ENCODE measurements at places on chromosomes 6 and 20.
A peak's percentile ranks its signal among the peaks of the same experiment; 100 is the strongest.

GRCh38 chr20:3209946-3210317 is 634 bp downstream of the ITPA start:
- DNase-seq = no peak

- no peak for DNase-seq
Observed at GRCh38 chr6:106461084-106461483, 100.6 kb downstream of the CRYBG1 start.

DNA sequence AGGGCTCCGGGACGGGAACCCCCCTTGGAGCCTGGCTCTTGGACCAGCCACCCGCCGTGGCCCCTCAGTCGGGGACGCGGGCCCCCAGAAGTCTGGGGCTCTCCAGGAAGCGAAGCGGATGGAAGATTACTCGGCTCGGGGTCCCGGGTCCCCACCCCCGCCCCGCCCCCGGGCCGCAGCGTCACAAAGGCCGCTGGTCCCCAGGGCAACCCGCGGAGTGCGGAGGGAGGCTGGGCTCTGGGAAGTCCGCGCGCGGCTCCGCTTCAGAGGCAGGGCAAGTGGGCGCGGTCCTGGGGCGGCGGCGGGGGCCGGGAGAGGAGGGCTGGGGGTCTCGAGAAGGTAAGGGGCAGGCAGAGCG is at the start of gene FNDC11:
TSS of gene FNDC11 (plus strand) at position 227 of the 358 bp plus-strand sequence. CDS start 1,505 bp downstream, outside the sequence.
- DNase-seq = no peak

DNA sequence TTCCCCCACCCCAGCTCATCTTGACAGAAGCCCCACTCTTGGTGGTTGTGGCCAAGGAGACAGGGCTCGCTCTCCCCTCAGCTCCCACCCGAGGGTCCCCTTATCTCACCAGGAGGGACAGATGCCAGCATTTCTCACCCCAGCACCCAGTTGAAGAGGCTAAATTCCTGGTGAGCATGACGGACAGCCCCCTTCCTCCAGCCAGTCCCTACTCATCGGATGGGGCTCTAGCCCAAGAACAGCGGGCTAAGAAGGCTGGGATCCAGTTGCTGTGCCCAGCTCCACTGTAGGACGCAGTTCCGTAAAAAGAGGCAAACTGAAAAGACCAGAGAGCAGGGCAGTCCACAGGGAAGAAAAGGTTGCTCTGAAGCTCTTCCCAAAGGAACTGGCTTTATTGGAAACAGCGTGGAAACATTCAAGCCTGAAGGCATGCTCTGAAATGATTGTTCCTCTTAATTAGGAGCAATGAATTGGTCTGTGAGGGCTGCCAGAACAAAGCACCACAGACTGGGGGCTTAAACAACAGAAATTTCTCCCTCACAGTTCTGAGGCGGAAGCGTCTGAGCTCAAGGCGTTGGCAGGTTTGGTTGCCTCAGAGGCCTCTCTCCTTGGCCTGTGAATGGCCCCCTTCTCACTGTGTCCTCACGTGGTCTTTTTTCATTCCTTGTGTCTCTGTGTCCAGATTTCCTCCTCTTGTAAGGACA is 17.9 kb upstream of the KIF25 start:
- no peak for DNase-seq

DNA sequence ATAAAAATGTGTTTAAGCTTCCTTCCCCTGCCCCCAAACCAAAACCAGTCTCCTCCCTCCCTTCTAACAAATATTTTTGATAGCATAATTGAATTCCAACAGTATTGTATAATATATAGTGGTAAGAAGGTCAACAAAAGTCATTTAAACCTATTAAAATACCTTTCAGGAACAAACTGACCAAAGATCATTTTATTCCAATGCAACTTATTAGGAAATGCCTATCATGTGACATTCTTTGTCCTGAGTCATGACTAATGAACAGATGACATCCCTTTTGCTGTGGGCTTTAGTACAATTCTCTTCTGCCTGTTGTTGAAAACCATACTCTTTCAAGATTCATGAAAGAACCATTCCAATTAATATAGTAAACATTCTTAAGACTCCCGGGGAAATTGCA is 51.5 kb upstream of the TRAF3IP2 start:
- no peak for DNase-seq

- no peak for DNase-seq
Observed at GRCh38 chr6:132812756-132813172, 1.6 kb upstream of the RPS12 start.

DNA sequence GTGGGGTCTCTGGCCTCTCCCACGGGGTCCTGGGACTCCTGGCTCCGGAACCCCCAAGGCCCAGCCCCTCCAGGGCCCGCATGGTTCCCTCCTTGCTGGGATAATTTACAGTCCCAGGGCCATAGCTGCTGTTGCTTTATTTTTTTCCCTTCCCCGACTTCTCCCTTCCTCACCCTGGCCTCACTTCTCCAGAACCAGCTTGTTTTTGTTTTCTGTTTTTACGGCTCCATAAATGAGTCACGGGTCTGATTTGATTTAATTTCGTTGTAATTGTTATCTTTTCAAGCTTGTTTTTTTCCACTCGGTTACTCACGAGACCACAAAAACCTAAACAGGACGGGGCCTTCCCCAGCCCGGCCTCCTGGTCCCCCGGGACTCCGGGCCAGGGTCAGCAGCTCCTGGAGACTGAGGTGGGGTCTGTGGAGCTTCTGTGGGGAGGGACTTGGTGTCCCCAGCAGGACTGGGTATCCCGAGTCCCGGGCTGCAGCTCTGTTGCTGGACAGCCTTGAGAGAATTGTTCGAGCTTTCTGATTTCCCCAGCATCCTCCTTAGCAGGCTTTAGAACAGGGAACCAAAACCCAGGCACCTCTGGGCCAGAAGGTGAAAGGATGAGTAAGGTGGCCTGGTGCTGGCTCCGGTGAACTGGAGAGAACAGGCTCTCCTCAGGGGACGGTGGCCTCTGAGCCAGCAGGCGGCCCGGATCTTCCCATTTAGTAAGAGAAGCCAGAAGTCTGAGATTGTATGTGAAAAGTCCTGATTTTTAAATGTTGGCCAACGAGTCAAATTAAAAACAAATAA is 94.9 kb downstream of the CEBPB start:
- no peak for DNase-seq

DNA sequence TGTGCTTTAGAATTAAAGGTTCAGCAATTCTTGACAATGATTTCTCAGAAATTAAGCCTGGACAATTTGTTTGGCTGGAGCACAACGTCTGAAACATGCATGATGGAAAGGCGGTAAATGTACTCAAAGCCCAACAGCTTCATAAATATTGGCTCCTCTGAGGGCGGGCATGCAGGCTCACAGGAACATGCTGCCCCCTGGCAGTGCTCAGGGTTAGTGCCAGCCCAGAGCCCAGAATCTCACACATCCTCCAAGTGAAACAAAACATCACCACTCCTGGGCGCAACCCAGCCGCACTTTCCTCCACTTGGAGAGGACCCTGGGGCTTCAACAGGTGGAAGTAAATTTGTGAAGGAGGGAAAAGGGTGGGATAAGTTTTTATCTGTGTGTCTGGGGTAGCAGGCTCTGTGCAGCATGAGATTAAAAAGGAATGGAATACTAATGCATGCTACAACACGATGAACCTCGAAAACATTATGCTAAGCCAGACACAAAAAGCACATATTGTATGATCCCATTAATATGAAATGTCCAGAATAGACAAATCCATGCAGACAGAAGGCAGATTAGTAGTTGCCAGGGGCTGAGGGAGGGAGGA is 54.1 kb upstream of the PTPRT start:
- DNase-seq = no peak

DNA sequence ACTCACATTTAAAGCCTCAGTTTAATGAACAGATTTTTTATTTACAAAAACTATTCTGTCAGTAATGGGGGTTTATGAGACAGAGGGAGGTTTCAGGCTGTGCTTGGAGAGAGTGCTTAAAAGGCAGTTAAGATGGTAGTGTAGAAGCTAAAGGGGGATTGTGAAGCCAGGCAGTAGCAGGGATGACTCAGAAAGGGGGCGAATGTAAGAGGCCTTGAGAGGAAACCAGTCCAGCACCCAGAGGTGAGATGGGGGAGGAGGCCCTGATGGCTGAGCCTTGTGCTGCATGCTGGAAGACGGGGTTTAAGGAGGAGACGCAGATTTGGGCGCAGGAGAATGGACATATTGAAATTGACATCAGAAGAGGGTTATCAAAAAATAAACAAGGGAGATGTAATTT is 6.6 kb upstream of the SERPINB9 start:
- no peak for DNase-seq

- DNase-seq = no peak
Observed at GRCh38 chr6:150391890-150392289, 23.1 kb downstream of the IYD start.

- no peak for DNase-seq
Observed at GRCh38 chr6:144155529-144155928, 5.2 kb downstream of the STX11 start.

DNA sequence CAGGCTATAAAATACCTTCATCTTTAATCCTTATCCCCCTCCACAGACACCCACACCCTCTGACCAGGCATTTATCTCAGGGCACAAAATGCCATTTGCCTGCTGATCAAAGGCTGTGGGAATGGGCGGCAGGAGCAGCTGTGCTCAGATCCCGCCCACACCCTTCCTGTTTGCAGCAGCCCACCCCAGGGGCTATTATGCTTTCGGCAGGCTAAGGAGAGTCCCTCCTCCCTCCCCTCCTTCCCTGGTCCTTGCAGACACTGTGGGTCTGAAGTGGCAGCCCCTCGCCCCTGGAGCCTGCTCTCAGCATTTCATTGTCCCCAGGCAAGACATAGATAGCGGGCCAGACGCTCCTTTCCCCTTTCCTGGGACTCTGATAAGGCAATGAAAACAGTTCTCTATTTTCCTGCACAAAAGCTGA is 220.8 kb upstream of the HEY2 start:
- DNase-seq = no peak

- DNase-seq = no peak
Observed at GRCh38 chr6:139931747-139932146, 557.3 kb upstream of the CITED2 start.

DNA sequence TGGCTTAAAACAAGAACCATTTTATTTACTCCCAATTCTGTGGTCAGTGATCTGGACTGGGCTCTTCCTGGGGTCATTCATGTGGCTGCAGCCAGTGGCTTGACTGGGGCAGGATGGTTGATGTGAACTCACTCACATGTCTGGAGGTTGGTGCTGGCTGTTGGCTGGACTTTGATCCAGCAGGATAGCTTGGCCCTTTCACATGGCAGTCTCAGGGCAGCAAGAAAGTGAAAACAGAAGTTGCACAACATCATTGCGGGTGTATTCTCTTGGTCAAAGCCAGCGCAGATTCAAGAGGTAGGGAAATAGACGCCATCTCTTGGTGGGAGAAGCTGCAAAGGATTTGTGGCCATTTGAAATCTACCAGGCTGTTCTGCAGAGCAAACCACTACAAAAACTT is 77.2 kb downstream of the MDGA1 start:
- DNase-seq = no peak

DNA sequence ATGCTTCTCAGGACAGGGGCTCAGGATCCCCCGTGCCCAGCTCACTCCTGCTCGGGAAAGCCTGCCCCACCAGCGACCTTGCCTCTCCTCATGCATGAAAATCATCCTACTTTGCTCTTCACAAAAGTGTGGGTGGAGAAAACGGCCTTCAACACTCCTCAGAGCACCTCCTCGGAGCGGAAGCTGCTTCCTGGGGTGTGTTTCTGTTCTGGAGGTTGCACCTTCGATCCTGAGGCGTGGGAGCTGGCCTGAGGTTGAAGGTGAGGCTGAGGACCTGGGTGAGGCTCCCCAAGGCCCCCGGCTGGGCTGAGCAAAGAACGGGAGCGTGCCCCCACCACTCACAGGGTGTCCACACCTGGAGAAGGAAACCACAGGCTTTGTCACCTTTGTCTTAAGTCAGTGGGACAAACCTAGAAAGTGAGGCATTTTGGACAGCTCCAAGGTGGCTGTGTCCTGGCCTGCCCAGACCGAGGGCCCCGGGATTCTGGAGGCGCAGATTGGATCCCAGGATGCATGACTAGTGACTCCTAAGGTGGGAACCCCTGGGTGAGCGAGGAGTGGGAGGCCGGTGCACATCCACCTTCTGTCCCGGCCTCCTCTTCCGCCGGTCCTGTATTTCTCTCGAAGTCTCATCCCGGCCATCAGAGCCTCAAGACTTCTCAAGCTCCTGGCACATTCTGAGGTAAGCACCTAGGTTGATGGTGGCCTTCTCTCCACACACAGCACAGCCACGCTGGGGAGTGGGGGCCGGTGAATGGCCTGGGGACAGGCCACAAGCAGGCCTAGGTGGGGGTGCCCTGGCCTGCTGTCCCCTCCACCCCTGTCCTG is 104.7 kb downstream of the TMEM242 start:
- no peak for DNase-seq

- DNase-seq = no peak
Observed at GRCh38 chr6:156808287-156808686, 31.1 kb downstream of the ARID1B start.

GRCh38 chr6:26475823-26476729 is 18.3 kb downstream of the BTN2A1 start:
- DNase-seq = no peak

GRCh38 chr20:63835021-63835858 is 4.2 kb upstream of the ZBTB46 start:
- DNase-seq = peak; percentile 95

GRCh38 chr6:105676857-105677256 is 274.0 kb upstream of the PREP start:
- no peak for DNase-seq

DNA sequence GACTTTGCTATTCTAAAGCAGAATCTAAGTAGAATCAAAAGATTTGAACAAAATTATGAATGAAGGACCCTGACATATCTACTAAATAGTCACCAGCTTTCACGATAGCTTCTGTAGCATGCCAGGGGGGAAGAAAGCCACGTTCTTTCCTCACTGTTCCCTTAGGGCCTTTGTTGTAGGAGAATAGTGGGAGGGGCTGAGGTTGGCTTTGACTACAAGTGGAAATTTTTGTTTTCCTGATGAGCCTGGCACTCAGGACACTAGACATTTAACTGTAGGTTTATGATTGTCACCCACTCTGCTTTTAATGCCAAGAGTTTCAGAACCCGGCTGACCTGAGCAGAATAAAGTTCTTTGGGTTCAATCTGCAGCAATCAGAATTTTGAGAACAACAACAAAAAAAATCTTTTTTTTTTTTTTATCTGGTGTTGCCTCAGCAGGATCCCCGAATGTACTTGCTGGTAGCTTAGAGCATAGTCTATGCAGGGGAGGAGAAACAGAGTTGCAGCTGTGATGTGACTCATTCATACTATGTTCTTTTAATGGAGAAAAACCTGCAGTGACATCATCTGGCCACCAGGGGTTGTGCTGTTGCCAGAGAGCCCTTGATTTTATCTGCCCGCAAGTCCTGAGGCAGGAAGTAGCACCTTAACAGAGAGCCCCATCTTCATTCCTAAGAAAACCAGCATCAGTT is 38.5 kb downstream of the TPD52L1 start:
- DNase-seq = no peak

DNA sequence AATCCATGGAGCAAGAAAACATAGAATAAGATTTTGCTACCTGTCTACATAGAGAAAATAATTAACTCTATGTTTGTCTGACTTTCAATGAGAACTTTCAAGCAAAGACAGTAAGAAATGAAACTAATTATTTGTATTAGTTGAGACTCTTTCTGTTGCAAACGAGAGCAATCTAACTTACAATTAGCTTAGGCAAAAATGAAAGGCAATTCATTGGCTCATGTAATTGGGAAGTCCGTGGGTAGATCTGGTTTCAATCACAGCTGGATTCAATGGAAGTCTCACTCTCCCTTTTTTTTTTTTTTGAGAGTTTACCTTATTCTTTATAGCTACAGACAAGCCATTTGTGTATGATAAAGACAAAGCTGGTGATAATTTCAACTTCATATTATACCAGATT is 68.2 kb upstream of the STXBP5 start:
- DNase-seq = no peak

- no peak for DNase-seq
Observed at GRCh38 chr20:2230726-2231488, 64.9 kb upstream of the TGM3 start.

- no peak for DNase-seq
Observed at GRCh38 chr6:79168695-79168980, 65.8 kb downstream of the HMGN3 start.
